ENCODE measurements at places on chromosomes 12 and 14.
A peak's percentile ranks its signal among the peaks of the same experiment; 100 is the strongest.

GRCh38 chr12:106119301-106119700 is 19.5 kb downstream of the NUAK1 start:
- DNase-seq = no peak

DNA sequence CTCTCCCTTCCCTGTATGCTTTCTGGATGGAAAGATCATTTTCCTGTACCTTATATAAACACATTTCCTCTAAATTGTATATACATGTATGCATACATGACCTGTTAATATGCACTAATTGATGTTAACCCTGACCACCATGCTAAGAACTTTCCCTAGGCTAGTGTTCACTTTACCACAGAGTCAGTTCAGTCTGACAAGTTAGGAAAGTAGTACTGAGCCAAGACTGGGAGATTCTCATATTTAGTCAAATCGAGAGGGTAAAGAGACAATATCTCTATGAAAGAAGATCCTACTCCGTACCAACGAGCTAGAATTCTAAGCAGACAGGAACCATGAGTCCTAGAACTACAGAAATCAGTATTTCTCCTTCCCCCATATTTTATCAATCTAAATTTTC is 36.8 kb downstream of the ATF7 start:
- DNase-seq = no peak

GRCh38 chr14:74949191-74949601 is 6.2 kb downstream of the PGF start:
- no peak for DNase-seq

- no peak for DNase-seq
Measured at GRCh38 chr14:30240018-30240417, 312.4 kb upstream of the PRKD1 start.

- no peak for DNase-seq
Measured at GRCh38 chr14:44341116-44341515, 166.0 kb downstream of the FSCB start.

GRCh38 chr14:102554821-102555819 is 37.3 kb upstream of the RCOR1 start:
- DNase-seq = peak; percentile 74

GRCh38 chr14:65783576-65783975 is 371.0 kb downstream of the FUT8 start:
- DNase-seq = no peak

Data from stimulated activated CD4-positive, alpha-beta T cell treated with anti-CD3 and anti-CD28 coated beads, Interleukin-15, amount 100 ng/mL, for 24 hours (primary cell).